SW480 (cell line): ENCODE measurements at places on chromosomes 1 and 21.

DNA sequence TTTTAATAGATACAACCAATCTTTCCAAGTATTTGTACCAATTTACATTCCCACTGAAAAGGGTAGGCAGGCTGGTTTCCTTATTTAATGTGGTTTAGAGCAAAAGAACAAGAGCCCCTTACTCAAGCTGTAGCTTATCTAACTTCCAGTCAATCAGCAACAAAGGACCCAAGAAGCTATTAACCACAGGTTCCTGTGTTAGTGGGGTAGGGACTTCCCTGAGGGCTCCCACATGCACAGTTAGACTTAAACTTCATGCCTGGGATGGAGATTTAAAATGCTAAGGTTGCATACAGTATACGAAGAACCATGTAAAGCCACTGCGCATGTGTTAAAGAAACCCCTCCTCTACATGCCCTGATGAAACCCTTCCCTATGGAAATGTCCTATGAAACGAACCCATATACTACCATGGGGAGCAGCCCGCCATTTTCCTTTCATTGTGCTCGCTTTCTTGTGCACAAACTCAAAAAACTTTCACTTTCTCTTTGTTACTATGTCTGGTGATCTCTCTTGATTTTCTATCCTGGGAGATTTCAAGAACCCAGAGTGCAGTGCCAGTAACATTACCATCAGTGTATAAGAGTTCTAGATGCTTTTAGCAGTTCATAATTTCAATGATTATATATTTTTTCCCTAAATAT lies 23.3 kb upstream of the ST6GALNAC5 start:
- no peak for DNase-seq

- DNase-seq: peak; percentile 52
These were observed 16.4 kb downstream of the KNCN start for GRCh38 chr1:46535063-46535462.

GRCh38 chr1:56831871-56832693 lies 12.9 kb upstream of the FYB2 start:
- DNase-seq: peak; percentile 58

GRCh38 chr21:15078180-15078579 lies 13.4 kb upstream of the NRIP1 start:
- DNase-seq: no peak

GRCh38 chr21:28959367-28960099 lies 33.1 kb downstream of the LTN1 start:
- DNase-seq: peak; percentile 83

- DNase-seq: peak; percentile 92
These were observed 37.4 kb downstream of the TRIT1 start for GRCh38 chr1:39845569-39846566.

GRCh38 chr1:211928290-211928801 lies 97.8 kb upstream of the LPGAT1 start:
- DNase-seq: no peak

DNA sequence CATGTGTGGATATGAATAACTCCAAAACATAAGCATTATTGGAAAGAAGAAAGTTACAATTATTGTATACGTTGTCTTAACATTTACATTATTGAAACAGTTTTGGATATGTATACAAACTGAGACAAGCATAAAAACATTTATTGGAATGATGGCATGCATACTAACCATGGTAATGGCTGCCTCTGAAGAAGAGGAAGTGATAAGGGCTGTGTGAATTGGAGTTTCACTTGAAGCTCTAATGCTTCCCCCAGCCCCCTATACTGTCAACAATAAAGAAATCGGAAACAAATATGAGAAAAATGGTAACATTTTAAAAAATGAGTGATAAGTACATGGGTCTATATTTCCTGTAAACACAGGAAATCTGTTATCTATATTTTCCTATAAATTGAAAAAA lies 367.7 kb upstream of the DPYD start:
- DNase-seq: no peak

GRCh38 chr1:92913093-92913819 lies 48.0 kb downstream of the DIPK1A start:
- DNase-seq: no peak

DNA sequence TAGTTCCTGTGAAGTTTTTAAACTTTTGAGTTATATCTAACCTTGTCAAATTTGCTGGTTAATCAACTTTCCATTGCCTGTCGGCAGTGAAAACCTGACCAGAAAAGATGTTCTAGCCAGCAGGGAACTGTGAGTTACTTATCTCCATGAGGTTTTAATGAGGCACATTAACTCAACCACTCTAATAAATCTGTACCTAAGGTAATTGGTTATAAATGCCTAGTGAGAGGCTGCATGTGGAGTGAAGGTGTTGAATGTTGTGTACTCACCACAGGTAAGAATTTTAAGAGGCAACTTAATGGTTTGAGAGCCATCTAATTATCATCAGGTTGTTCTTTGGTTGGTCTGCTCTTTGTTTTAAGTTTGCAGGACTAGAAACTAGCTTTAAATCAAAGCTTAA lies 138.4 kb upstream of the LHX8 start:
- DNase-seq: no peak

DNA sequence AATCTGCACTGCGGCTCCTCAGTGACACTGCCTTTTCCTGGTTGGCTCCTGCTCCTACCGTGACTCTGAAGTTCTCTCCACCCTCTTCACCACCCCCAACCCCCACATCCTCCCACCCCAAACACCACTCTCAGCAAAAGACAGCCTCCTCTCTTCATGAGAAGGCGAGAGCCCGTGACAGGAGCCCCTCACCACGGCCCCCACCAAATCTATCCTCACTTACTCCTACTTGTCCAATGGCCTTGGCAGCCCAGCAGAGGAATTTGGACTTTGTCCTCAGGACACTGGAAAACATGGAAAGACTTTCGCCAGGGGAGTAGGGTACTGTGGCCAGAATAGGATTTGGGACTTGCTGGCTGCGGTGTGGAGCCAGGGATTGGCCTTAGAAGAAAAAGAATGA lies 6.9 kb downstream of the TMEM125 start:
- peak; percentile 9 for DNase-seq

DNA sequence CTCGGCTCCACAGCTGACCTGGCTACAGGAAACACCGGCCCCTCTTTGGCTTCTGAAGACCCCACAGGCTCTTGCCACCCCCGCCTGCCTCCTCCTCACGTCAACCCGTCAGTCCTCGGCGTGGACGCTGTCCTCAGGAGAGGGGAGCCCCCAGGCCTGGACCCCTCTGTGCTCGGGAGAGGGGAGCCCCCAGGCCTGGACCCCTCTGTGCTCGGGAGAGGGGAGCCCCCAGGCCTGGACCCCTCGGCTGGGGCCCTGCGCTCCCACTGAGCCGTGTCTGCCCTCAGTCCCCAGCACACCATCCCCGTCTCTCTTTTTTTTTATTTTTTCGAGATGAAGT lies 26.0 kb upstream of the C1orf159 start:
- DNase-seq: no peak

DNA sequence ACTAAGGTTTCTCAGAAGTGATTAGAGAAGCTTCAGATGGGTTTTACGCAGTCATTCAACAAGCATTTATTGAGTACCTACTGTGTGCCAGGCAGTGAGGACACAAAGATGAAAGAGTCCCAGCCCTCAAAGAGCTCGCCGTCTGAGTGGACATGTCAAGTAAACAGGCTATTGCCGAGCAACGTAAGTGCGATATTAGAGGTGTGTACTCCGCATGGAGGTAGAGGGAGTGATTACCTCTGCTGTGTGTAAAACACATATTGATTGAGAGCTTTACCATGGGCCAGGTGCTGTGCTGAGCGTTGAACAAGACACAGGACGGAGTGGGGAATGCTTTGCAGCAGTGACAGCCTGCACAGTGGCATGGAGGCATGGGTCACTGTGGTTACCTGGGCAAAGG lies 49.5 kb upstream of the GPR37L1 start:
- no peak for DNase-seq
